CD4-positive, alpha-beta T cell (primary cell): ENCODE measurements at places on chromosomes 5 and 9. TPM values are rescaled to one million over a fixed set of nuclear protein-coding genes. Genes with fewer than 3 reads are reported as not detected.

RXRA gene
- total RNA-seq: 8.4 TPM

CTXN3 gene
- total RNA-seq: not detected

FBXL7 gene
- not detected for total RNA-seq

GHR gene
- not detected for total RNA-seq

SH3PXD2B gene
- 0.60 TPM for total RNA-seq

RNF145 gene
- 94.4 TPM for total RNA-seq

FST gene
- total RNA-seq: 0.99 TPM

FYB1 gene
- total RNA-seq: 478 TPM

GALT gene
- 115 TPM for total RNA-seq

SLC36A2 gene
- not detected for total RNA-seq

FCN2 gene
- not detected for total RNA-seq

C9orf50 gene
- total RNA-seq: not detected

LCN2 gene
- not detected for total RNA-seq

DNA sequence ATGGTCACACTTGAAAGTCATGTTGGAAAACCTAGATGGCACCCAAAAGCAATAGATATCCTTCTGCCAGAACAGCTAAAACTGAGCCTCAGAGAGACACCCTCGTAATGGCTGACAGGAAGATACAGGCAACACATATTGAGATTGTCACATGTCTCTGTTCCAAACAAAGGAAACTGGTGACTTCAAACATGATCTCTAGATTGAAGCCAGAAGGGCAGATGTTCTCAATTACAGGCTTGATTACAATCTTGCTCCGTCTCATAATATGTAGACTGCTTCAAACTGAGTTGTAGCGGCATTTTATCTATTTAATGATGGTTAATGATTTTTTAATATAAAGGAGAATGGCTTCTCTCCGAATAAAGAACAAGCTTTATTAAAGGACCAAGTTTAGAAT is 774.3 kb downstream of the KCTD16 start:
- DNase-seq: no peak

DNA sequence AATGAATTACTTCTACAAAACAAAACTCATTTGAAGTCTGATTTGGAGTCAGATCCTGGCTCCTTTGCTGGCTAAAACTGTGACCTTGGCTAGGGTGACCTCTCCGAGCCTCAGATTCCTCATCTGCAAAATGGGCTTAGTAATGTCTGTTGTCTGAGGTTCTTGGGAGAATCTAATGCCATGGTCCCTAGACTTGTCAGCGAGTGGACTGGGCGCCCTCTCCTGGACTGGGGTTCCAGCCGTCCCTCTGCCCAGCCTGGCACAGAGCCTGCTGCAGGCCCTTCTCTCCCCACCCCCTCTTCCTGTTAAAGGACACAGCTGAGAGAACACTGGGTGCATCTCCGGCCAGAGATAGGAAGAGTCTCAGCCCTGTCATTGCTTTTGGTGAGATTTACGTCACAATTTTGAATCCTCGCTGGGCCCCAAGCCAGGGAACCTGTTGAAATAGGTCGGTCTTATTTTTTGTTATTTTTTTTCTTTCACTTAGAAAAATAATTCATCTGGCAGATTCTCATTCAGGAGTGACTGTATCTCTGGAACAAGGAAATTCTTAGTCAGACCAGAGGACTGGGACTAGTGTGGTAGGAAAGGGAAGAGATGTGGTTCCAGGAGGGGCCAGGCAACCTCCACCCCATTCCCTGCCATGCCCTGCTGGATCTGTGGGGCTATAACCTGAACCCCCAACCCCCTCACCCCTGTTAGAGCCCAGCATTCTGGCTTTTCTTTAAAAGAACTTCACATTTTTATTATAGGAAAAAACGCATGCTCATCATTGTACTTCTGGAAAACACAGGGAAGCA is 48.2 kb upstream of the RPL26L1 start:
- peak; percentile 36 for DNase-seq

- DNase-seq: no peak
Observed at GRCh38 chr5:400282-401145, 42.5 kb upstream of the EXOC3 start.

- no peak for DNase-seq
Observed at GRCh38 chr5:119095611-119096010, 24.7 kb downstream of the DMXL1 start.

- DNase-seq: no peak
Observed at GRCh38 chr5:158591301-158591863, 508.3 kb downstream of the EBF1 start.

DNA sequence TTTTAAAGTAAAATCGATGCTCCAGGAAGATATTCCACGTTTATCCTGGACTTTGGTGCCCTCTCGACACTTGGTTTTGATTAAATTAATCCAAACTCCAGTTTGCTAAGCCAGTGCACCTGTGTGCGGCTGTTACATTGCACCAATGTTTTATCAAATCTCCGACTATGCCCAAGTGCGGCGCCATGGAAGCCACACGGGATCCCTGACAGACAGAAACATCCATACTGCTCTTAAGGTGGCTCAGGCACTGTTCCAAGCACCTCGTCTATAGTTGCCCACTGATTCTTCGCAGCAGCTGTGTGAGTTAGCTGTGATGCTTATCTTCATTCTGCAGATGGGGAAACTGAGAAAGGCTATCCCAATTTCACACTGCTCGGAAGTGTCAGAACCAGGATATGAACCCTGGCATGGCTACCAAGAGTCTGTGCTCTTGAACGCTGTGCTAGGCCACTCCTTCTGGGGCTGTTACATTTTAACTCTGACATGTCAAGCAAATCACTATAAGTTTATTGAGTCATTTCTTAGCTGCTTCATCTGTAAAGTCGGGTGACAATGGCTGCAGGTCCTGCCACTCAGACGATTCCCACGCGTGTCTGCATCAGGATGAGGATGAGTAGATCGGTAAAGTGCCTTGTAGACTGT is 113.0 kb downstream of the ADAMTS2 start:
- DNase-seq: no peak

DNA sequence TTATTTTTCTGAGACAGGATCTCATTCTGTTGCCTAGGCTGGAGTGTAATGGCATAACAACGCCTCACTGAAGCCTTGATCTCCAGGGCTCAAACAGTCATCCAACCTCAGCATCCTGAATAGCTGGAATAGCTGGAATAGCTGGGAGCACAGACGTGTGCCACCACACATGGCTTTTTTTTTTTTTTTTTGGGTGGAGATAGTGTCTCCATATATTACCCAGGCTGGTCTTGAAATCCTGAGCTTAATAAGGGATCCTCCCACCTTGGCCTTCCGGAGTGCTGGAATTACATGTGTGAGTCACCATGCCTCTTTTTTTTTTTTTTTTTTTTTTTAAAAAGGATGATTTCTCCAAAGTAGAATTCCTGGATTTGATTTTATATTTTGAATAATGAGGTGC is 60.7 kb downstream of the NSD1 start:
- no peak for DNase-seq

- peak; percentile 52 for DNase-seq
Observed at GRCh38 chr9:130834371-130835336, at the start of gene ABL1. Gene ABL1, plus strand, starts transcription at chr9:130835254. Its CDS starts 193 bp downstream, at chr9:130835447.

DNA sequence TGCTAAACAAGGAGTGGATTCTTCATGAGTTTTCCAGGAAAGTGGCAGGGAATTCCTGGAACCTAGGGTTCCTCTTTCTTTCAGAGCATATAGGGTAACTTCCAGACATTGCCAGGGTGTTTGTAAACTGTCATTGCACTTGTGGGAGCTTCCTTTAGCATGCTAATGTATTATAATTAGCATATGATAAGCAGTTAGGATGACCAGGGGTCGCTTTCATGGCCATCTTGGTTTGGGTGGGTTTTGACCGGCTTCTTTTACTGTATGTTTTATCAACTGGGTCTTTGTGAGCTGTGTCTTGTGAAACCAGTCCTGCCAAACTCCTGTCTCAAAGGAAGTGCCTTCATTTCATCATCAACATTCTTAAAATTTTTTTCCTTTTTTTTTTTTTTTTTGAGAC is 11.9 kb upstream of the MELK start:
- no peak for DNase-seq

GRCh38 chr9:89522959-89523285 is 25.0 kb upstream of the SEMA4D start:
- no peak for DNase-seq

DNA sequence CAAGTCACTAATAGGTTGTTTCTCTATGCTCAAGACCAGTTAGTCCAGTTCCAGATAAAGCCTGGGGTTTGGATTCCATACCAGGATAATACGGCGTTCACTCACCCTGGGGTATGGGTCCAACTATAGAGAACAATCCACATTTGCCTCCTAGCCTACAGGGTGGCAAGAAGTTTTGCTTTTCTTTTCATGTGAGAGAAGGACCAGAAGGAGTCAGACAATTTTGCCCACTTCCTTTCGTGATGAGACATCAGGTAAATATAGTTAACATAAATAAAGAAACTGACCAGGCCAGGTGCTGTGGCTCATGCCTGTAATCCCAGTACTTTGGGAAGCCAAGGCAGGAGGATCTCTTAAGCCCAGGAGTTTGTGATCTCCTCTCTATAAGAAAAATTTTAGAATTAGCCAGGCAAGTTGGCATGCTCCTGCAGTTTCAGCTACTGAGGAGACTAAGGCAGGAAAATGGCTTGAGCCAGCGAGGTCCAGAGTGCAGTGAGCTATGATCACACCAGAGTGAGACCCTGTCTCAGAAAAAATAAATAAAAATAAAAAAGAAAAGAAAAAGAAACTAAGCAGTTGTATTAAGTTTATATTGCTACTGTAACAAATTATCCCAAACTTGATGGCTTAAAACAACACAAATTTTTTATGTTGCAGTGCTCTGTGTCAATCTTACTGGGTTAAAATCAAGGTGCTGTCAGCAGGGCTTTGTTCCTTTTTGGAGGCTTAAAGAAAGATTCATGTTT is 7.5 kb upstream of the REEP5 start:
- no peak for DNase-seq

DNA sequence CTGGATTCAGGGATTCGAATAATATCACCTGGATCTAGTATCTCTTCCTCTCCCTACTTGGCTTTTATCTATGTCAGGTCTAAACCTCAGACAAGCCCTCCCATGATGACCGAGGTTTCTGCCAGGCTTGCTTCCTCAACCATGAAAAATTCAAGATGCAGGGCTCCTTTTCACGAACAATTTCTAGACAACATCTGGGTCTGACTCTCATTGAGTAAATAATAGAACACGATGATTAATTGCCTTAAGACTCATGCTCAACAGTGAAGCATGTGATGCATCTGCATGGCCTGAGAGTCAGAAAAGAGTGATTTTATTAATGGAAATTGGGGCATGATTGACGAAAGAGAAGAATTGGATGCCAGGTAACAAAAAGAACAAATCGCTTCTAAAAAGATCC is 277.2 kb upstream of the ZNF608 start:
- no peak for DNase-seq

DNA sequence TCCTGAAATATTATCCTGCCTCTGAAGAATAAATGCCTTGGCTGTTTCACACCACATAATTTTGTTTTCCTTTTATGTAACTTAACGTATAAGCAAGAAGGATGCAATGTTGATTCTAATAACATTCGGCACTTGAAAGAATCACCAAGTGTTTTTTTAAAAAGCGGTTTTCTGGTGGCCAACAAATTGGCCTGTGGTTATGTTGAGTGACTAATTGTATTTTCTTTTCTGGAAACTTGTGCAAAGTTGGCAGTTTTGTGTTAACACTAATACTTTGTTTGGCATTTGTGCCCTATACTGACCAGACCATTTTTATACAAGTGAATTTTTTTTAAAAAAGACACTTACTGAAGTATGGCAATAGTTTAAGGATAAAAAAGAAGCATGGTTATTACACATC is 452.7 kb downstream of the BNC2 start:
- no peak for DNase-seq

- DNase-seq: no peak
Observed at GRCh38 chr9:19492775-19493173, 84.0 kb downstream of the ACER2 start.

DNA sequence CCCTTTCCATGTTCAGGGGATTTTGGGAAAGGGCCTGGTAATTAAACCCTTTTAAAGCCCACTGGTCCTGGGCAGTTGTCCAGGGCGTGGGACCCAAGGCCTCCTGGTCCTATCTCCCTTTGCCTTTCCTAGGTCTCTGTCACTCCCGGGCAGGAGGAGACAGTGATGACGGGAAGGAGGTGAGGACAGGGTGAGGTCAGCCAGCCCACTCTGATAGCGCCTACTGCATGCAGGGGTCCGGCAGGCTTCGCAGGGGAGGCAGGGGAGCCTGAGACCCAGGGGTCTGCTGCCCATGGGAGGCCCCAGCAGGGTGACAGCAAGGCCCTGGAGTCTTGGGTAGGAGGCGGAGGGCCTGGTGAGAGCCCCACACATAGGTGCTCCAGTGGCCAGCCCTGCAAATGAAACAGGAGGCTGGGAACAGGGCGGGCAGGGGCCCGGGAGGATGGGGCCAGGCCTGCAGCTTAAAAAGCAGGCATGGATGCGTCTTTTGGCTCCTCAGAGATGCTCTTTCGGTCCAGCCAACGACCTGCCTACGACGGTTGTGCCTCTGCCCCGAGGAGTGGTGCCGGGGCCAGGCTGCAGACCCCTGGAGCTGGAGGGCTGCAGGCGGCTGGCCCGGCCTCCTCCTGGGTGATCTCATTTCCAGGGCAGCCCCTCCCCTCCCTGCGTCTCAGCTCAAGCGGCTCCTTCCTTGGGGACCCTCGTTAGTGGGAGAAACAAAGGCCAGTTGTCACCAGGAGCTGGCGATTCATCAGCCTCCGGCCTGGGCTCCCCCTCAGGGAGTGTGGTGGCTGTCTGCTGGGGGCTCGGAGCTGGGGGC is 6.7 kb upstream of the RXRA start:
- no peak for DNase-seq

DNA sequence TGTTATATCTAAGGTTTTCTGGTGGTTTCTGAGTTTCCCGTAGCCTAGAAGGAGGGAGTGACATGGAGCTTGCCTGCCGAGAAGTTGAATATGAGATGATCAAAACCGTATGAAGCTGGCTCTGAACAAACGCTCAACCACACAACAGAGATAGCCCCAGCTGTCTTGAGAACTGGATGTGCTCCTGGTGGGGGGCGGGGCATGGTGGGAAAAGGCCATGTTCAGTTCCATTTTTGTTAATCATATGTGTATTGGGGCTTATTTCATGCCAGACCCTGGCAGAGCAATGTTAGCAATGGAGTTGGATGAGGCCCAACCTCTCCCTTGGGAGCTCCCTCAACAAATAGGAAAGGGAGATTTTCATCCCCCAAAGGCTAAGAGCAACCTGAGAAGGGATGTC is 4.8 kb downstream of the CCL19 start:
- DNase-seq: no peak

GRCh38 chr5:39587675-39588074 is 162.9 kb upstream of the DAB2 start:
- no peak for DNase-seq

DNA sequence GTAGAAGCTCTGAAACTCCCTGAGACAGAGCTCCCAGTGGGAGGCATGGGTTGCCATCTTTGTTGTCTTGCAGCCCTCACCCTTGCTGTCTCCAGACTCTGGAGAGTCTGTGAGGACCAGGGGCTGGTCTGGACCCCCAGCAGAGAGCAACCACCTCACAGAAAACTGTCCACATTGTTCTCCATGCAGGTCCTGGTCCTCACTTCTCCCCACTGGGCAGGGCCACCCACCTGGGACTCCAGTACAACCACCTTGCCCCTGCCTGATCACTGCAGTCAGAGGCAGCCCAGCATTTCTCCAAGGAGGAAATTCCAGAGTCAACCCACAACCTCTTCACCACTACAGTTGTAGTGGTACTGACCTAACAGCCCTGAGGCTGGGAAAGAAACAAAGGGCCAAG is 285.6 kb upstream of the RPS23 start:
- DNase-seq: no peak

GRCh38 chr9:38413283-38413682 is 11.0 kb downstream of the IGFBPL1 start:
- DNase-seq: no peak
